A673 (cell line): ENCODE measurements at places on chromosomes 13 and 19. TPM values are rescaled to one million over a fixed set of nuclear protein-coding genes. Genes with fewer than 3 reads are reported as not detected.
A peak's percentile ranks its signal among the peaks of the same experiment; 100 is the strongest.

The TGFBR3L gene
- total RNA-seq = 1.4 and 1.6 TPM in 2 replicates

The SBK3 gene
- total RNA-seq = not detected in 2 replicates

The KISS1R gene
- 0.20 TPM in 1 of 2 replicates, not detected in the other for total RNA-seq

The SIGLECL1 gene
- not detected in 2 replicates for total RNA-seq

GRCh38 chr13:73323615-73324014, 264.8 kb downstream of the KLF5 start:
- no peak for DNase-seq
- no peak overlapping the region for H3K27ac ChIP-seq
- no peaks in the 10 kb centered on the region for H3K36me3 ChIP-seq
- no peaks in the 10 kb centered on the region for H3K27me3 ChIP-seq

DNA sequence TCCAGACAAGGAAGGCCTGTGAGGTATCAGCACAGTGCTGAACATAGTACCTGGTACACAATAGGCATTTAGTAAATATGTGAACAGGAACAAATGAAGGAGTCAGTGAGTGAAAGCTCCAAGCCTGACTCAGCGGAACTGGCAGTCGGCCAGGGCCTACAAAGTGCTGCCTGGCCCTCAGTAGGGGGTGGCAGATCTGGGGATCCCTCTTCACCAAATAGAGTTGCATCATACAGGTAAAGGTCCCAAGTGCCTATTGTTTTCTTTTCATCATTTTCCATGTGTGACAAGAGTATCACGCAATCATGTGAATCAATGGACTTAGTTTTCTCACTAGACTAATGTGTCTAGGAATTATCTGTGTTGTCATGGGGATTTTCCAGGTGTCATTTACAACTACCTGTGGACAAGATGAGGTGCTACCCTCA, 9.2 kb downstream of the CYP2B6 start:
- no peak overlapping the region for H3K27ac ChIP-seq
- H3K4me3 ChIP-seq = no peak overlapping the region
- DNase-seq = peak; percentile 10
- no peaks in the 10 kb centered on the region for H3K27me3 ChIP-seq

DNA sequence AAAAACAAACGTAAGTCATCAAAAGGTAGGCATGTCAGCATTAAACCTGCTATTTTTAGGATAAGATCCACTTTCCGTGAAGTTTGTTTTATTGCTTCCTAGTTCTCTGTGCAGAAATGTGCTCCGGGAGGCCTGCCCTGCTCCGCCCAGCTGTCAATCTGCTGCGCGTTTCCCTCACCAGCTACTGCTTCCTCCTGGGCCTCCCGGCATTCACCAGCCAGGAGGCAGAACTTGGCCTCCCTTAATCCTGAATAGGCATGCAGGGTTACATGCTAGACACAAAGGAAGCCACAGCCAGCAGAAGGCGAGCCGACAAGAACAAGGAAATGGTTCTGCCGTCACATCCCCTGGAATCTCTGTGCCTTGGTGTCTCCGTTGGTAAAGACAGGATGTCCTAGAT, 386.2 kb downstream of the IRS2 start:
- H3K4me3 ChIP-seq = no peak overlapping the region
- H3K27ac ChIP-seq = peak overlapping the region; percentile 10
- DNase-seq = no peak

DNA sequence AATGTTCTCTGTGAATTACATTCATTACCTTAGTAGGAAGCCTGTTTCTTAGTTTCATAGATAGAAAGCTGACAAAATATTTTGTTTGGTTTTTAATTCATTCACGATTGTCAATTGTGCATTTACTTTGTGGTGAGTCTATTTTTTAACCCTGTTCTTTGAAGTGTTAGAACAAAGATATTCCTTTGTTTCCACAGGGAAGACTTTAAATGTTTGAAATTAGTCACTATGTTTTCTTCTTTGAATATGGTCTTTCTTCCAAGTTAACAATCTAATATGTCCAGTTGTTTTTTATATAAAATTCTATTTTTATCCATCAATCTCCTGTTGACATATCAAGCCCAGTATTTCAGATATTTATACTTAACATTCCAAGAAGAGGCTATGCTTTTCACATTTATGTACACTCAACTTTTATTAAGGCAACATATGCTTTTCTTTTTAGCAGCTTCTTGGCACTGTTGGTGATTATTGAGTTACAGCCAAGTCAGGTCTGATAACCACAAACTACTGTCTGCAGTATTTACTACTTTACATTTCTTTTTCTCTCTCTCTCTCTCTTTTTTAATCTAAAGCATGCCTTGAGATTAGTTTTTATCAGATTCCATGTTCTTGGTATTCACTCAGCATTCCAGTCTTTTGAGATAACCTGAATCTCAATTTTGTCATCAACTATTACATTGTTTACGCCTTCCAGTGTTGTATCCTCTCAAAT, 812.8 kb upstream of the SLC10A2 start:
- peaks cover 38% of the 10 kb centered on the region for H3K27me3 ChIP-seq
- no peak overlapping the region for H3K27ac ChIP-seq
- no peaks in the 10 kb centered on the region for H3K4me1 ChIP-seq
- no peaks in the 10 kb centered on the region for H3K36me3 ChIP-seq
- no peak overlapping the region for H3K4me3 ChIP-seq
- DNase-seq = no peak

DNA sequence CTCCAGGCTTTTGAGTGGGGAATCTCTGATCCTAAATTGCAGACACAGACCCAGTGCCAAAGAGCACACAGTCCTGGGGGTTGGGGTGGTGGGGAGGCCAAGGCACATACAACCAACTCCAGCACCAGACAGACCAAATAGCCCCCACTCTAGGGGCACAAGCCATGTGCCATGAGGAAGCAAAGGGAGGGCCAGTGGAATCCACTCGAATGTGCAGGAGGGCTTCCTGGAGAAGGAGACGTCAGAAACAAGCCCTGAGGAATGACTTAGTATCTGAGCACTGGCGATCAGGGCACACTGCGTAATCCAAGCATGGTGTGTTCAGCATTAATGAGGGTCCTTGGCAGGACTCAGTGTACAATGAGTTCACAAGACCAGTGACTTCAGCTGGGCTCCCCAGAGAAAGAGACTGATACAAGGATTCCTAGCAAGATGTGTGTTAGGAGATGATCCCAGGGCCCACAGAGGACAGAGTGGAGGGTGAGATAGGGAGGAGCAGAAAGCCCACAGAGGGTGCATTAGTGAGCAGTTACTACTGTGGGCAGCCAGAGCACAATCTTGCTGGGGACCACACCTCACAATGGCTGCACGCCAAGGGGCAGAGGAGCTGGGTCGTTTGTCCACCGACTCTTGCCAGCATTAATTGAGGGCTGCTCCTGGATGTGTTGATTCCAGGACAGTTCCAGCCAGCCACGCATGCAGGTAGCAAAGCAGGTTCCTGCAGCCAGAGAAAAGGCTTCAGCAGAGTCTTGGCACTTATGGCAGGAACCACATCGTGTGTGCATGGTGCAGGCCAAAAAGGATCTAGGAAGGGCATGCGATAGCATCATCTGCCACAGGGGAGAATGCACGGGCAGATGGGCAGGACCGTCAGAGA, 152.6 kb upstream of the VSTM2B start:
- no peak overlapping the region for H3K4me3 ChIP-seq
- no peaks in the 10 kb centered on the region for H3K27me3 ChIP-seq
- no peaks in the 10 kb centered on the region for H3K4me1 ChIP-seq
- H3K27ac ChIP-seq = no peak overlapping the region
- H3K36me3 ChIP-seq = no peaks in the 10 kb centered on the region

GRCh38 chr13:23639674-23640073, 69.5 kb downstream of the TNFRSF19 start:
- no peaks in the 10 kb centered on the region for H3K4me1 ChIP-seq
- no peaks in the 10 kb centered on the region for H3K27me3 ChIP-seq
- DNase-seq = no peak
- no peak overlapping the region for H3K27ac ChIP-seq

- H3K27me3 ChIP-seq = peaks cover 12% of the 10 kb centered on the region
- H3K4me1 ChIP-seq = no peaks in the 10 kb centered on the region
- H3K36me3 ChIP-seq = no peaks in the 10 kb centered on the region
- no peak overlapping the region for H3K27ac ChIP-seq
- DNase-seq = no peak
- no peak overlapping the region for H3K4me3 ChIP-seq
These were observed 187.4 kb downstream of the SUCLA2 start for GRCh38 chr13:47813718-47814117.

- DNase-seq = no peak
- H3K36me3 ChIP-seq = no peaks in the 10 kb centered on the region
- no peaks in the 10 kb centered on the region for H3K27me3 ChIP-seq
- H3K4me3 ChIP-seq = no peak overlapping the region
These were observed 822.9 kb upstream of the PRR20A start for GRCh38 chr13:56317841-56318240.

- no peak for DNase-seq
- H3K36me3 ChIP-seq = peaks cover 62% of the 10 kb centered on the region
- no peak overlapping the region for H3K4me3 ChIP-seq
- H3K27me3 ChIP-seq = no peaks in the 10 kb centered on the region
These were observed 4.5 kb downstream of the PSMD8 start for GRCh38 chr19:38378866-38379265.

GRCh38 chr19:33159893-33160292, 28.0 kb downstream of the WDR88 start:
- no peaks in the 10 kb centered on the region for H3K27me3 ChIP-seq
- no peaks in the 10 kb centered on the region for H3K4me1 ChIP-seq
- H3K36me3 ChIP-seq = no peaks in the 10 kb centered on the region
- H3K27ac ChIP-seq = no peak overlapping the region

- DNase-seq = peak; percentile 12
- no peaks in the 10 kb centered on the region for H3K36me3 ChIP-seq
- no peak overlapping the region for H3K4me3 ChIP-seq
These were observed 18.6 kb downstream of the POP4 start for GRCh38 chr19:29624489-29625185.

- H3K27ac ChIP-seq = no peak overlapping the region
- H3K4me1 ChIP-seq = peaks cover 7% of the 10 kb centered on the region
- no peaks in the 10 kb centered on the region for H3K36me3 ChIP-seq
- DNase-seq = no peak
- H3K27me3 ChIP-seq = no peaks in the 10 kb centered on the region
These were observed 116.7 kb downstream of the LMO7 start for GRCh38 chr13:75752826-75753225.

GRCh38 chr19:28309070-28309469, 903.9 kb downstream of the UQCRFS1 start:
- no peaks in the 10 kb centered on the region for H3K27me3 ChIP-seq
- no peaks in the 10 kb centered on the region for H3K36me3 ChIP-seq
- no peak for DNase-seq
- peaks cover 9% of the 10 kb centered on the region for H3K4me1 ChIP-seq

GRCh38 chr13:94829185-94829836, 117.0 kb upstream of the SOX21 start:
- DNase-seq = no peak
- H3K27ac ChIP-seq = no peak overlapping the region
- H3K4me1 ChIP-seq = no peaks in the 10 kb centered on the region
- no peaks in the 10 kb centered on the region for H3K36me3 ChIP-seq
- H3K4me3 ChIP-seq = no peak overlapping the region
